Astrocyte of the cerebellum (primary cell): ENCODE measurements at places on chromosomes 7 and 10.

- DNase-seq: no peak
Observed at GRCh38 chr7:142445019-142445686, 187.3 kb upstream of the PRSS58 start.

DNA sequence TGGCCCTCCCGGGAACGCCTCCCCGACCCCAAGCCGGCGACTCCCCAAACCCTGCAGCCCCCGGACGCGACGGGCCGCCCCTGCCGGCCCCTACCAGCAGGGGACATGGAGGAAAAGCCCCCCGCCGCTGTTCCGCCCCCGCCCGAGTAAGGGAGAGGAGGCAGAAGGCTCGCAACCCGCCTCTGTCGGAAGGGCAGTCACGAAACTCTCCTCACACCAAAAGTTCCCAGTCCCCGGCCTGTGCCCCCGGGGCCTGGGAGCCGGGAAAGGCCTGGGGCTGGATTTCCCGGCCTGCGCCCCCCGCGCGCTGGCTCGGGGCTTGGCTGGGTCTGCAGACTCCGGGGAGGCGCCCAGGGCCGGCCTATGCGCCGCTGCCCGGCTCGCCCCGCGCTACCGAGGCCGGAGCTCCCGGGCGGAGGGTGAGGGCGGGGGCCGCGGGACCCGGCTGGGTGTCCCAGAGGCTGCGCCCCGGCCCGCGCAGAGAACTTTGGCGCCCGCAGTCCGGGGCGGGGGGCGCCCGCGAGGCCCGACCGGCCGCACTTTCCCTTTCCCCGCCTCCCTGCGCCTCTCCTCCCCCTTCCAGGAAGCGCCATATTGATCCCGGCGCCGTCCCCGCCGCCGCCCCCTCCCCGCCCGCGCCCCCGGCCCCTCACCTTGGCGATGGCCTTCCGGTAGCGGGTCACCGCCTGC is 728 bp downstream of the PARD3 start:
- no peak for DNase-seq

DNA sequence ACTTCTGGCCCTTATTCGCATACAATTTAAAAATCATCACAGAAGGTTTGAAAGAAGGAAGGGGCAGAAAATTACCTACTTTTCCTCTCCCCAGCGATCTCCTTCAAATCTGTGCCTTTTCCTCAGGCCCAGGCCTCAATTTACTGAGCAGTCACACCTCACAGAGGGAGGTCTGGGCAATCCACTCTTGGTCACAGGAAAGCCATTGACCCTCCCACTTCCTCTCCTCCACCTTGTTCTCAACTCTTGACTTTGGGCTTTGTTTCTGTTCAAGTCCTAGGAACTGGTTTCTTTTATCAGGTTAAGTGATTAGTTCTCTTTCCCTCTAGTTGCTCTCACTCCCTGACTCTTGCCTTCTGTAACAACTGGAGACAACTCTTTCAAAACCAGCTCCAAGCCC is 37.0 kb upstream of the ATRNL1 start:
- no peak for DNase-seq

- peak; percentile 11 for DNase-seq
Observed at GRCh38 chr7:113289140-113289740, 170.9 kb upstream of the SMIM30 start.

DNA sequence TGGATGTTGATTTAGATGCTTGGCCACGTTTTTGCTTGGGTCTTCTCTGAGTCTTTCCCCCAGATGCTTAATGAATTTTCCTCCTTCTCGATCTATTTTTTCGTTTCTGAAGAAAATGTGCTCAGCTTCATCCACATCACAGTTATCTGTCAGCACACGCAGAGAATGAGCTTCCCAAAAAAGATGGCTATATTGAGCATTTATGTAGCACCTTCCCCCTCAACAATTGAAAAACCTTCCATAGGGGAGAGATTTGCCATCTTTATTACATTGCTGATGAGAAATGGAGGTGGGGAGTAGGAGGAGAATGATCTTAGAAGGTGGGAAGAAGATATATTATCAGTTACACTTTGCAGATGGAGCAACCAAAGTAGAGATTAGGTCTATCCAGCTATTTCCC is 228.1 kb upstream of the PHYHIPL start:
- DNase-seq: no peak

GRCh38 chr7:112798274-112799159 is 8.3 kb upstream of the TMEM168 start:
- no peak for DNase-seq

DNA sequence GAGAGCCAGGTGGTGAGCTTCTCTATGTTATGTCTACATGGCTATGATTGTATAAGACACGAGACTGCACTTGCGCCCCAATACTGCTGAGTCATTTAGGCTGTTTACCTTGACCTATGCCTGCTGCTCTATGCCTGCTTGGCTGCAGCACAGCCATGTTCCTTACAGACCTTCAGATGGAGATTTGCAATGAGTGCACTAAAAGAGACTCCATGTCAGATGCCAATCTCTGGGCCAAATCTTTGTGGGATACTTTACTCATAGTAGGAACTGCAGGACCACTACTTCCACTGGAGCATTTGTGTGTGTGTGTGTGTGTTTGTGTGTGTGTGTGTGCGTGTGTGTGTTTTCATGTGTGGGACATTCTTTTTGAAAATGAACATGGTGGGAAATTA is 50.0 kb upstream of the KMT2E start:
- no peak for DNase-seq

GRCh38 chr10:133544506-133544905 is 17.3 kb downstream of the CYP2E1 start:
- no peak for DNase-seq

DNA sequence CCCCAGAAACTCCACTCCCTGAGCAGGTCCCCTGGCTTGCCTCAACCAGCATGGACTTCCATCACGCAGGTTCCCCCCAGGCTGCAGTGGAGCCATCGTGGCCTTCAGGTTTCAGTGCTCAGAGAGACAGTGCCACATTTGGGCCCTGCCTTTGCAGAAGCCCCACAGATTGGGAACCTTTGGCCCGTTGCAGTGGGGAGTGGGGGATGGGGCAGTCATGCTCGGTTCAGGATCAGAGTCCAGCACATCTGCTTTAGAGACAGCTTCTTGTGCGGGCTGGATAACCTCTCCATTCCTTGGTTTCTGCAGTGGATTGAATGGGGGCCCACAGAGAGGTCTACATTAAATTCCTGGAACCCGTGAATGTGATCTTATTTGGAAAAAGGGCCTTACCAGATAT is 183.9 kb downstream of the EBF3 start:
- no peak for DNase-seq

DNA sequence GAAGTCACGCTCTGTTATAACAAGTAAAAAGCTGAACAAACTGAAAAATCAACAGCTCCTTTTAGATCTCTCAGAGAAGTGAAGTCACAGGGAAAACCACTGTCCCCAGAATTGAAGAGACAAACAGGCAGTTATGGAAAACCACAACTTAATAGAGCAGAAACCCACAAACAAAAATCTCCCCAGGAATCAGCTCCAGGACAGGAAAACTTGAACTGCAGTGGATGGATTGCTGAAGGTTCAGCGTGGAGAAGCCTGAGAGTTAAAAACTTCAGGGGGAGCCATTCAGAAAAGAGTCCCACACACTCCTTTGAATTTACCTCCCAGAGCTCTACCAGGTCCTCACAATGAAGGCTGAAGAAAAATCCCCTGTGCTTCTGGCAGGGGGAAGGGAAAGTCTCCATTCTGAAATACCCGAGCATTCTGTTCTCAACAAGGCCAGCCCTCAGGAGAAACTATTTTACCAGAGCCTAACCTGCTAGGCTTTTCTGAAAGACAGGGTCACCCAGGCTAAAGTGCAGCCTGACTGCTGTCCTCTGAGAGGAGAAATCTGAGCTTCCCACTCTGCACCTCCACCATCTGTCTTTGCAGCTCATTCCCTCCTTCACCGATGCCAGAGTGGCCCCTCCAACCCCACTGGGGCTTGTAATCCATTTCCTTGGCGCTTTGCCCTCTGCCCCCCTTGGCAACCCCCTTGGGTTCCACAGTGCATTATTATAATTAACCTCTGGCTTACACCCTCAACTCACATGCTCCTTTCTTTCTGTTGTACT is 65.0 kb upstream of the CCNY start:
- DNase-seq: peak; percentile 19

DNA sequence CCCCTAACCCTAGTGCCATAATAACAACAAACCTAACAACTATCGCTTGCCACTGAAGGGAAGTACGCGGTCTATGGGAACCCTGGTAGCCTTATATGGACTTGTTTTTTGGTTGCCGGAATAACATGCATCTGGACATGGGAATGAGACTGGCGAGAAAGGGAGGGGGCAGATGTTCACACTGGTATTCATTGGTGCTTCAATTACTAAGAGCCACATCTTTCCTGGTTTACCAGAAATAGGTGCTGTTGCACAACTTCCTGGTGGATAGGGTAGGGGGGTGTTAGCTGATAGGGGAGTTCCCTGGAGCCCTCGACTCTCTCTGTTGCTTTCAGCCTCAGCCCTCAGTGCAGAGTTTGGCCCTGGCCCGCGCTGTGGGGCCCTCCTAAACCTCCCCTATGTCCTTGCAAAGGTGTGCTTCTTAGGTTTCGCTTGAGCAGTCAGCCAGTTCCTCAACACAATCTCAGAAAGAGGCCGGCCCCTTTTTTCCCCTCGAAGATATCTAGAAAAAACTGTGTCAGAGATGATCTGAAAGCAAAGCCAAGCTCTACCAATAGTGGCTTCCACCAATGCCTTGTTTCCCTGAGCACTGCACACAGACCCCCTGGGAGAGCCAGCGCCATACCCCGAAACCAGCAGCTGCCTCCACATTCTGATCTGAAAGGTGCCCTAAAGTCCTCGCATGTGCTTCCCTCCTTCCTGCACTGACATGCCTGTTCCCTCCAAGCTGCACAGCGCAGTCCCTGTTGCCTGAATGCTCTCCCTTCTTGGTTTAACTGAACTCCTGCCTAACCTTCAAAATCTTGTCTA is 13.5 kb downstream of the TBXAS1 start:
- DNase-seq: no peak

DNA sequence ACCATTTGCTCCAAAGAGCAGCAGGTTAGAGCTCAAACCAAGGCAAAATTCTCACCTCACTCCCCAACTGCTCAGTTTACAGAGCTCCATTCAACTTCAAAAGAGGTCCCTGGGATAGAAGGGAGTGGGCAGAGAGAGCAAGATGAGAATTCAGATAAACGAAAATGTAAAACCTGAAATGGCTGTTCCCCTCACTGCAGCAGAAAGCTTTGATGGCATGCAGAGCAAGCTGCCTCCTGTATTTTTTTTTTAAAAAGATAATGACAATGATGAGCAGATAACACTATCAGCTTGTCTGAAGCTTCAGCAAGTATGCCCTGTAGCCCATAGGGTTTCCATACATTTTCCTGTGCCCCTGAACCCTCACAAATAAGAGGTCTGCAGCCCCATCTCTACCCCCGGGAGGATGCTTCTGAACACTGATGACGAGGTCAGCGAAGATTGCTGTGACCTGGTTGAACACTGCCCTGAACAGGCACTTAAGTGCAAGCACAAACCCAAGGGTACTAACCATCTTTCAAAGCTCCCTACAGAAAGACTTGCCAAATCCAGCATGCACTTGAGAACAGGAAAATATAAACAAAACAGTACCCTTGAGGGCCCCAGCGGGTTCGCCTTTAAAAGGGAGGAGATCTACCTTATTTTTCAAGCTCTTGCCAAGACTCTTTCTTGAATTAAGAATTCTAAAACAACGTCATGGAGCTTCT is 81.3 kb downstream of the GLI3 start:
- DNase-seq: no peak

DNA sequence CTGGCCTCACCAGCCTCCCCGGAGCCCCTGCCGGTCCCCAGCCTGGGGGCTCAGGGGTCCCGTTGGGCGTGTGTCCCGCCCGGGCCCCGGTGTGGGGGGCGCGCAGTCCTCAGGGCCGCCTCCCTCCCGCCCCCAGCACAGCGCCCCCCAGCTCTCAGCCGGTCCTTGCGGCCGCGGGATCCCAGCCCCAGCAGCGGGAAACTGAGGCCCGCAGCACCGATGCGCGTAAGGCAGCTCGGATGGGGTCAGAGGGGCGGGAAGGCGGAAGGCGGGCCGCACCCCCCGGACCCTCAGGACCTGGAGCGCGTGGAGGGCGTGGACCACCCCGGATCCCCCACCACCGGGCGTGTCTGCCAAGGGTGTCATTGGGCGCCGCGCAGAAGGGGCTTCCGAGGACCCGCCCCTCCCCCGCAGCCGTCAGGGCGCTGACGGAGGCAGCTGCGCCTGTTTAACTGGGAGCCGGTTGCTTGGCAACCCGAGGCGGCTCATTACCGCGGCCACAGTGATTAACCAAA is 14.9 kb downstream of the UNCX start:
- DNase-seq: no peak

DNA sequence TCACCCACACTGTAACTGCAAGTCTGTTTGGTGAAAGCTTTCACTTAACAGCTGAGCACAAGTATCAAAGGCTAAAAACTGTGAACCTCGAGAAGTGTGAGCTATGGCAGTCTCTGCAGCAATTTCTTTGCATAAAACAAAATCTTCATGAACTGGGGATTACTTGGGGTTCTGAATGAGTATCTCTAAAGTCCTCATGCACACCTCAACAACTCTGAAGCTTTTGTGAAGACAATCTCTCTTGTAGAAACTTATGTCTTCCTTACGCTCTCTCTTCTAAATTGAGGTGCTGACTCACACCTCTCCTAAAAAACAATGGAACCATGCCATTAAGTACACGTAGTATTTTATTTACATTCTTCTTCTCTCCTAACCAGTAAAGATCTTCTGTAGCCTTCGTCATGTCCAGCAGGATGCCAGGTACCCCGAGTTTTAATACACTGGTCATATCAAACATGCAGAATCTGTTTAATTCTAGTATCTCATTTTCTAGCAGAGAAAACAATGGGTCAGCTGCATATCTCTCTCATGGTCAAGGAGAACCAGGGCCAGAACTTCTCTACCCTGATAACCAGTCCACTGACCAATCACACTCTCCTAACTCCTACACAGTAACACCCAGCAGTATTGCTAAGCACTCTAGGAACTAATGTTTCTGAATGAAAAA is 76.9 kb downstream of the UBE2H start:
- DNase-seq: peak; percentile 33

DNA sequence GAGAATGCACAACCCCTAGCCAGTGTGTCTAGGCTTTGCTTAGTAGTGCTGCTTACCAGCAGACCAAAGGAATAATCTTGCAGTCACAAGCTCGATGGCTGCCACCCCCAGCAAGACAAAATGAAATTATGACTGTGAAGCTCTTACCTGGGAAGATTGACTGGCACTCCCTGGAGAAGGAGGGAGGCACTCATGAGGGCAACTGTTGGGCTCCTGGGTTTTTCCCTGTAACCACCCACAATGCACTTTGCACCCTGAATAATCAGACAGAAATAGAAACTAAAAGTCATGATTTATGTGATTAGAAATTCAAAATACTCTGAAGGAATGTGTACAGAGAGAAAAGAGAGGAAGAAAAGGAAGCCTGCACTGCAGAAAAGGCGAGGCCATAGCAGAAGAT is 144.3 kb upstream of the DGKB start:
- no peak for DNase-seq
